Stimulated activated CD4-positive, alpha-beta T cell treated with anti-CD3 and anti-CD28 coated beads, TNF-alpha, amount 100 ng/mL, for 4 hours (primary cell): ENCODE measurements at places on chromosomes 12 and 14.

DNA sequence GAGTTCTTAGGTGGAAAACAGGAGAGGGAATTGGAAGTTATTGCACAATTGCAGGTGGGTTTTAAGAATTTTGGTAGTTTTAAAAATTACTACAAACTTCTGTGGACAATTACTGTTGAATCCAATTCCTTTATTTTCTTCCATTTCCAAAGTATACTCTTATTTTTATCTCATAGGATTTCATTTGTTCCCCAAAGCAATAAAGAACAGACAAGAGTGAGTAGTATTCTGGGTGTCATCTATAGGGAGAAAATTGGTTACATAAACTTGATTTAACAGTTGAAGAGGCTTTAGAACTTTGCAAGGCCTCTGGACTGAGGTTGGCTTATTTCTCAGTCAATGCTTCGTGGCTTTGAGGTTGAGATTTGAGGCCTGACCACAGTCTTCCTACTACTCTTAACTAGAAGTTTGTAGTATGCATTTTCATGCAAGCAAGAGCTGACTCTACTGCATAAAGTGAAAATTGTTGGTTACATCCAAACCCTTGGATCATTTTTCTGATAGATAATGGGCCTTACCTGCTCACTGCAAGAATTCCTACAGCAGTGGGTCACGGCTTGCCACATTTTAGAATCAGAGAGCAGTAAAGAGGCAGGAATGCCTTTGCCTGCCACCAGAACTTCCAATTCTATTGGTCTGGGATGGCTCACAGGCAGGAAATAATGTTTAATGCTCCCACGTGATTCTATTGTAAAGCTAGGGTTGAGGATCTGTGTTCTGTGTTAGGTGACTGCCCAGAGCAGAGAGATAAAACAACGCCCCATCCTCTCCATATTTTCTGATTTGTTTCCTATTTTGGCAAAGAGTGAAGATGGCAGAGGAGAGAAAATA lies 270.5 kb downstream of the TTC6 start:
- DNase-seq = no peak

DNA sequence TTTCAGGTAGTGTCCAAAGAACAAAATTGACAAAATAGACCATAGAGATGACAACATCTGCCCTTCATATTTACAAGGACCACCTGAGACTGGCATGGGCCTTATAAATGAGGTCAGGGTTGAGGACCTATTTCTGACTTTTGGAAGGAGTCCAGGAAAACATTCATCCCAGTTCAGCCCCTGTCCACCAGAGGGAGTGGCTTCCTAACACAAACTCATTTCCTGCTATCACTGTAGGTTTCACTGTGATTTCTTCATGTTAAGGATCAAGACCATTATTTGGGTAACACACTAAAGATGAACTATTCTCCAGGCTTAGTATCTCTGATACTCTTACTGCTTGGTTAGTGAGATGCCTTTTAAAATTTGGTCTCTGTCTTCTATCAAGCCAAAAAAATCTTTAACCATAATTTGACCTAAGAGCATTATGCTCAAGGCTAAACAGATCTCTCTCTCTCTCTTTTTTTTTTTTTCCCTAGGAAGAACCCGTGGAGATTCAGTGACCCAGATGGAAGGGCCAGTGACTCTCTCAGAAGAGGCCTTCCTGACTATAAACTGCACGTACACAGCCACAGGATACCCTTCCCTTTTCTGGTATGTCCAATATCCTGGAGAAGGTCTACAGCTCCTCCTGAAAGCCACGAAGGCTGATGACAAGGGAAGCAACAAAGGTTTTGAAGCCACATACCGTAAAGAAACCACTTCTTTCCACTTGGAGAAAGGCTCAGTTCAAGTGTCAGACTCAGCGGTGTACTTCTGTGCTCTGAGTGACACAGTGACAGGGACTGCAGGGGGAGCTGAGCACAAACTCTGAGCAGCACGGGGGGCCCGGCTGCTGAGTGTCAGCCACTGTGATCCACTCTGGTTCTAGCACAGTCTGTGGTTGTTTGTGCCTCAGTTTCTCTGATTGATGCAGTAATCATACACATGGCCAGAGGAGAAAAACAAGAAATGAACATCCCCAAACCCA lies 267.6 kb upstream of the OR4E1 start:
- DNase-seq = no peak

GRCh38 chr12:102833687-102834441 lies 83.2 kb downstream of the PAH start:
- DNase-seq = no peak

GRCh38 chr14:22973217-22974032 lies 8.9 kb downstream of the AJUBA start:
- DNase-seq = no peak

DNA sequence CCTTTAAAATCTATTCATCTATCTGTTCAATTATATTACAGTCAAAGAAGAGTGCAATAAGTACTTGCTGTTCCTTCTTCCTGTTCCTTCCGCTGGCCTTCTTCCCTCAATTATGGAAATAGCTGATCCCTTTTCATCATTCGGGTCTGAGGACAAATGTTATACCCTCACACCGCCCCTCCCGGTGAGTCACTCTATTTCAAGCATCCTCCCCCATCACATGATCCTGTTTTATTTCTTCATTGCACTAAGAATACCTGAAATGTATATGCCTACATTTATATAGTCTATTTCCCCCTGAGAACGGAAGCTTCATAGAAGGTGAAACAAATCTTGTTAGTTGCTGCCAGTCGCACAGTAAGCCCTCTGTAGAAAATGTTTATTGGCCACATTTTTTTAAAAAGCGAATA lies 2.5 kb downstream of the SLC38A1 start:
- DNase-seq = no peak

GRCh38 chr12:61111218-61111617 lies 1149.0 kb upstream of the USP15 start:
- no peak for DNase-seq

DNA sequence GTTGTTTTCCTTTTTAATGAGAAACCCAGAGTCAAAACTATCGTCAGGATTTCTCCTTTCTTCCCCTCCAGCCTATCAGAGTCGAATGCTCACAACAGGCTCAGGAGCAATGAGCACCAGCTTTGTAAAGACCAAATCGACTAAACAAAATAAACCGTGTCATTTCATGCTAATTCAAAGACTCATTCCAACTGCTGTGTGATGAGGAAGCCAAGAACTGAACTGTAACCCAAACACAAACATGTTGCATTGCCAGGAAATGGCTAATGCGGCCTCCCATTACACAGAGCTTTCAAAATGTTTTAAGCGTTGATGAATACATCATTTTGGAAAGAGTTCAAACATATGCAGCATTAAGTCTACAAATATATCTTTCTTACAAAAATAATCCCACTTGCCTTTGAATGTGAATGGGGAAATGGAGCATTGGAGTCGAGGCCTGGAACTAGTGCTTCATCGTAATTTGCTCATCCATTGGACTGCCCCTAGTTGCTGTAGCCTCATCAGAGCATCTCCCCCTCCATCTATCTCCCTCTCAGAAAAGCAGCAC lies 349.5 kb downstream of the GXYLT1 start:
- no peak for DNase-seq

GRCh38 chr12:88493636-88494035 lies 86.6 kb downstream of the KITLG start:
- no peak for DNase-seq
